ENCODE measurements at places on chromosomes 5 and 9.

GRCh38 chr5:88503041-88503345 lies 234.3 kb upstream of the TMEM161B start:
- no peak for DNase-seq

DNA sequence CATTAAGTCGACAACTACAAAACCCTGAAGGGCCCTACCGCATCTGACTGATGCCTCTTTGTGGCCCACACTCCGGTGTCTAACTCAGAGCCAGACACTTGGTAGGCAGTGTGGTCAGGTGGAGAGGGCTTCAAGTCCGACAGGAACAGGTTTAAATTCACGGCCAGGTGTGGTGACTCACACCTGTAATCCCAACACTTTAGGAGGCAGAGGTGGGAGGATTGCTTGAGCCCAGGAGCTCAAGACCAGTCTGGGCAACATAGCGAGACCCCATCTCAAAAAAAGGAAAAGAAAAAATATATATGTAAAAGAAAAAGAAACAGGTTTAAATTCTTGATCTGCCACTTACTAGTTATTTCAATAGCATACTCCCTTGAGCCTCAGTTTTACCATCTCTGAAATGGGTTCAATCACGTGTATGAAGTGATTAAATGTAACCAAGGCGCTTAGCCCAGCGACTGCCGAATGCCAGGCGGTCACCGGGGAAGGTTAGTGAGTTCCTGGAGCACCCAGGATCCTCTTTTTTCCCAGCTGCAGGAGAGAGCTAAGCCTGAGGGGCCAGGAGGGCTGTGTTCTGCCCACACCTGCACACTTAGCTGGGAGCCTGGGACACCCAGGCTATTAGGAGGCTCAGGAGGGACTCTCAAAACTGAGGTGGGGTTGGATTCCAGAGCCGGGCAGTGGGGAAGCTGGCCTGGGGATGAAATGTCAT lies 943 bp downstream of the CLTB start:
- no peak for DNase-seq

- no peak for DNase-seq
Observed at GRCh38 chr9:4566806-4567205, 76.5 kb downstream of the SLC1A1 start.

- DNase-seq: no peak
Observed at GRCh38 chr9:71710856-71711255, 57.5 kb downstream of the CEMIP2 start.

GRCh38 chr9:91847581-91848091 lies 102.4 kb downstream of the ROR2 start:
- DNase-seq: no peak

GRCh38 chr5:1519631-1520210 lies 4.0 kb downstream of the LPCAT1 start:
- no peak for DNase-seq

DNA sequence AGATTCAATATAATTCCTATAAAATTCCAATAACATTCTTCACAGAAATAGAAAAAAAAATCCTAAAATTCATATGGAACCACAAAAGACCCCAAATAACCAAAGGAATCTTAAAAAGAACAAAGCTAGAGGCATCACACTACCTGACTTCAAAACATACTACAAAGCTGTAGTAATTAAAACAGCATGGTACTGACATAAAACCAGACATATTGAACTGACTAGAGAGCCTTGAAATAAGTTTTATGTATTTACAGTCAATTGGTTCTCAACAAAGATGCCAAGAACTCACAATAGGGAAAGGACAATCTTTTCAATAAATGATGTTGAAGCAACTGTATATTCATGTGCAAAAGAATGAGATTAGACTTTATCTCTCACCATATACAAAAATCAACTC lies 36.9 kb downstream of the BTNL9 start:
- DNase-seq: no peak

- no peak for DNase-seq
Observed at GRCh38 chr5:160923936-160924710, 72.1 kb upstream of the ATP10B start.

DNA sequence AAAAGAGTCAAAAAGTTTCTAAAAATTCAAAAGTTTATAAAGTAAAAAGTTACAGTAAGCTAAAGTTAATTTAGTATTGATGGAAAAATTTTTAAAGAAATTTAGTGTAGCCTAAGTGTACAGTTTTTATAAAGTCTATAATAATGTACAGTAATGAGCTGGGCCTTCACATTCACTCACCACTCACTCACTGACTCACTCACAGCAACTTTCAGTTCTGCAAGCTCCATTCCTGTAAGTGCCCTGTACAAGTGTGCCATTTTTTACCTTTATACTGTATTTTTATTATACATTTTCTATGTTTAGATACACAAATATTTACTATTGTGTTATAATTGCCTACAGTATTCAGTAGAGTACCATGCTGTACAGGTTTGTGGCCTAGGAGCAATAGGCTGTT lies 239.5 kb upstream of the MAP3K1 start:
- no peak for DNase-seq

- DNase-seq: no peak
Observed at GRCh38 chr5:123882319-123882964, 370.5 kb downstream of the CSNK1G3 start.

DNA sequence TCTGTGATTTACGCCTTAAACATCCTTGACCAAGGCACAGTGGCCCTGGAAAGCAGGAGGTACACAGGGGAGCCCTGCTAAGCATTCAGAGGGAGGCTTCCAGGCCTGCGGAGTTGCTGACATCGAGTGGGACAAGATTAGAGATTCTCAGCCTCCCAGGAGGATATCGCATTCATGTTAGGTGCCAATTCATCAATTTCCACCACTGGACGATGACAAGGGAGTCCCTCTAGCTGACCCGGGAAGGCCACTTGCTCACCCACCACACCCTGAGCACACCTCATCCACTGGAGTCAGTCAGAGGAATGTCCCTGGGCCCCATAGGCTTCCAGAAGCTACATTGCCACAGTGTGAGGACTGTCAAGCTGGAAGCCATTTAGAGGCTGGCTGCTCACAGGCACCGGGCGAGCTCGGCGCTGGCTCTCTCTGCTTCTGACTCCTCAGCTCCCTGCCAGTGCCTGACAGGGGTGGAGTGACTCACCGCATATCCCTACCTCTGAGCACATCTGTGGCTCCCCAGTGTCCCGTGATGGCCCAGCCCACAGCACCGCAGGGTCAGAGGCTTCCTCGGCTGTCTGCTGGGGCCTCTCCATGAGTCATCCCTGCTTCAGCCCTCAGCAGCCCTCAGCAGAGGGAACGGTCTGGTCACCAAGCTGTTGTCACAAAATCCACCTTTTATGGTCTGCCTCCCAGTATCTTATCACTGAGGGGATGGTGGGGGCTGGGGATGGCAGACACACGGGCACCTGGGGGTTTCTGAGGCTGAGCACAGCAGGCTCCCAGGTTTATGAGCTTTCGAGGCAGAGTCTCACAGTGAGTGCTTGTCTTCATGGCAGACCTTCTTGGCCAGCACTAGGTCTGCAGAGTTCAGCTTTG lies 117.5 kb downstream of the ZNF608 start:
- no peak for DNase-seq

GRCh38 chr5:3155717-3156116 lies 404.2 kb upstream of the IRX2 start:
- DNase-seq: no peak

DNA sequence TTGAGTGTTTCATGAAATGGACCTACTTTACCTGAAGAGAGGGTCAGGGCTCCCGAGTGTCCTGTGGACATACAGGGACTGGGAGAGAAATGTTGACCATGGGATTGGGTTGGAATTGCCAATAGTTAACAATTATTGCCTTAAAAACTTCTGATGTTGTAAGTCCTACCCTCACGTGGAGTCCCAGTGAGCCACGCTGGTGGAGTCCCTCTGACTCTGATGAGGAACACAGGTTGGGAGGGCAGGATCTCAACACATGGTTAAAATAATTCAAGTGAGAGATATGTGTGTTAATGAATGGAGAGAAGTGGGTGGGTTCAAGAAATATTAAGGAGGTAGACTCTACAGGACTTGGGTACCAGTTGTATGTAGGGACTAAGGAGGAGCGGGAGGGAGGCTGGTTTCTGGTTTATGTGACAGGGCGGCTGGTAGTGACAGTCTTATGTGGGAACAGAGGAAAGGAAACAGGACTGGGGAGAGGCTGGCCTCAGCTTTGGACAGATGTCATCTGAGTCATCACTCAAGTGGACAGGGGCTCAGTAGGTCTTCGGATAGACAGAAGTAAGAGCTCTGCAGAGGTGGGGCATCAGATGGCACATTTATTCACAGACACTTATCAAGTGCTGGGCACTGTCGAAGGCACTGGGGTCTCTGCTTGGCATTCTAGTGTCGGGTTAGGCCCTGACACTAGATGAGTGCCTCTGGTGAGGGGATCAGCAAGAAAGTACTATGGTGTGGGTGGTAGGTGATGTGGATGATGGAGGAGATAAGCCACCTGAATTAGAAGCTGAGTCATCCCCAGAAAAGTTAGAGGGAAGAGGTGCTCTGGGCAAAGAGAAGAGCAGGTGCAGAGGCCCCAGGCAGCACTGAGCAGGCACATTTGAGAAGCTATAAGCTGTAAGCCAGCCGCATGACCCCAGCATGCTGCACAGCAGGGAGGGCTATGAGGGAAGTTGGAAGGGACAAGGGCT lies 27.2 kb downstream of the MAML1 start:
- DNase-seq: no peak

DNA sequence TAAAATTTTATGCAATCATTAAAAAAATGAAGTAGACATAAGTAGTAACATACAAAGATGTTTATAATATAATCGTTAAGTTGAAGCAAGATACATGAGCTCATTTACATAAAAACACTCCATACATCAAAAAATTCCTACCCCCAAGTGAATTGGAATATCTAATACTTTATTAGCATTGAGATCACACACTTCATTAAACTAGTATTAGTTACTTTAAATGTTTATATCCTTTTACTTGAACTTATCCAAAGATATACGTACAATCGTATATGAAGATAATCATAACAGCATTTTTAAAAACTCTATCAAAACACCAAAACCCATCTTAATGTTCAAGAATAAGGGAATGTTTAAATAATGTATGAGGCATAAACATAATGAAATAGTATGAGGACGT lies 275.1 kb downstream of the RFX3 start:
- DNase-seq: no peak

GRCh38 chr5:13957032-13957645 lies 12.7 kb upstream of the DNAH5 start:
- DNase-seq: peak; percentile 72

DNA sequence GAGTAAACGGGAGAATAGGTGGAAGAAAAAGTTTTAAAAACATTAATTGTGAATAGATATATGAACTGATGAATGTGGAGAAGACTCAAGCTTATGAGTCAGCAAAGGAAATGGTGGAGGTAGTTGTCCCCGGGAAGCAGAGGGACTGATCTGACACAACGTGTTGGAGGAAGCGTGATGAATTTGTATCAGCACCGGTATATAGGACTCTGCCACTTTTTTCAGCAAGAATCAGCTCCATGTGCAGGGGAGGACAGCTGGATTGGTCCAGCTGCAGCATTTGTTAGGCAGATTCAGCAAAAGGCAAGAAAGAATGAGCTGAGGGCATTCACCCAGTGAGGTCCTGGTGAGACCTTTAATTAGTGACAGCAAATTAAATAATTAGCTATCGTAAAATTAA lies 276.0 kb downstream of the TENT4A start:
- no peak for DNase-seq

DNA sequence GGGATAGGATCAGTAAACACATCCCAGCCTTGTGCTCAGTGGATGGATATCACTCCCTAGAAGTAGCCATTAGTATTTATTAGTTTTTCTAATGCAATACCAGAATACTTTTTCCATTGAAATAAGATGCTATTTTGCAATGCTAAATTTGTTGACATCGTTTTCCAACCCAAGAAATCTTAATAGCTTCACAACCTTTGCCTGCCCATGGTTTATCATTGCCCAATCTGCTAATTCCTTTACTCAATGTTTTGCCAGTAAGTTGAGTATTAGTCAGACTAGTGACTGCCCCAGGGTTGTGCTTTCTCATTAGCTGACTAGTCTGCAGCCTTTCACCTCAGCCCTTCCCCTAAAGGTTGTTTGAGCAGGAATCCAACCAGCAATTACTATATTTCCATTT lies 62.9 kb downstream of the NREP start:
- no peak for DNase-seq

DNA sequence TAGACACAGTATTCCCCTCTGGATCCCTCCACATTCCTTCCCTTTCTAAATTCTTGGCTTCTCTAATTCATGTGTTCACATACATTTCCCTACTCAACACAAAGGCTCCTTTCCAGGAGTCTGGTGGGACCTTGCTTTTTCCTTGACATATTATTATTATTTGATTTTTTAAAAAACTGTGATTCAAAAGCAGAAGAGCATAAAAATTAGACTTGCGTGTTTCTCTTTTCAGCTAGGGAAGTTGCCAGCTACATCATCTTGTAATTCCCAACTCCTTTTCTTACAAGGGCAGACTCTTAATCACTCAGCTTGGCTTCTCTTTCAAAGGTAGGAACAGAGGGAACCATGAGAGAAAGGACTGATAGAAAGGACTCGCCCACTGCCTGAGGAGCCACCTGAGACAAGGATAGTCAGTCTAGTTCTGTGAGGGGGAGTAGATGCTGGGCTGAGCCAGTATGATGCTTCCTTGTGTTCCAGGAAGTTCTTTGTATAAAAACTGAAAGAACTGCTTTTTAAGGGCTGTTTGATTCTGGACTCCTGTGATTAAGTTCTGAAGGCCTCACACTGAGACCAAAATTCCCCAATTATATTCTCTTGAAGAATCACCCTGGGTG lies 51.0 kb upstream of the DPYSL3 start:
- DNase-seq: no peak

DNA sequence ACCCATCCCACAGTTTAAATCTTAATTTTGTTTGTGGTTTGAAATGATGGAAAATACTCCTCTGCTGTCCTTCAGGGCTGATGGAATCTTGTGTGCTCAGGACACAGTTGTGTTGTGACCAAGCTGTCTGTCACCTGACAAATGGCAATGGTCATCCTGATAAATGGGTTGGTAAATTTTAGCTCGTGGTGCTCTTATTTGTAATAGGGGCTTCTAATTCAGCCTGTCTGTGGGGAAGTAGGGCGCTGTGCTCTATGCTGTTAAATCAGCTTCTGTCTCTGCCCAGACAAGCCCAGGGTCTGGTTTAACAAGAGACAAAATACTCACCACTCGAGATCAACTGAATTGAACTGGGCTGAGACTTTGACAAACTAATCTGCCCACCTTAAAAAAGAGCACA lies 4.5 kb downstream of the LRRTM2 start:
- DNase-seq: no peak

GRCh38 chr9:134158753-134159392 lies 5.5 kb downstream of the RNU6ATAC start:
- DNase-seq: peak; percentile 10

DNA sequence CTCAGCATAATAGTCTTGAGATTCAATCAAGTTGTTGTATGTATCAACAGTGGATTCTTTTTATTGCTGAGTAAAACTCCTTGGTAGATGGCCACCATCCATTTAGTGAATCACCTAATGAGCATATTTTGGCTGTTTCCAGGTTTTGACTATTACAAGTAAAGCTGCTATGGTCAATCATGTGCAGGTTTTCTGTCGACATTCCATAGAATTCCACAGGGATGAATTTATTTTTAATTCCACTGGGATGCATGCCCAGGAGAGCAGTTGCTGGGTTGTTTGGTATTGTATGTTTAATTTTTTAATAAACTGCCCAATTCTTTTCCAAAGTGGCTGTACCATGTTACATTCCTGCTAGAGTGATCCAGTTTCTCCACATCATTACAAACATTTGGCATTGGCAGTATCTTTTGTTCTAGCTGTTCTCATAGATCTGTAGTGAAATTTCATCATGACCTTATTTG lies 10.5 kb upstream of the S1PR3 start:
- no peak for DNase-seq

GRCh38 chr5:152987131-152987530 lies 503.3 kb upstream of the GRIA1 start:
- DNase-seq: no peak
